Left hindlimb (tissue), 1 donor: ENCODE measurements at places on chromosomes 5 and 9.

- DNase-seq: no peak
Measured at GRCh38 chr5:139137697-139138096, 60.5 kb downstream of the SIL1 start.

DNA sequence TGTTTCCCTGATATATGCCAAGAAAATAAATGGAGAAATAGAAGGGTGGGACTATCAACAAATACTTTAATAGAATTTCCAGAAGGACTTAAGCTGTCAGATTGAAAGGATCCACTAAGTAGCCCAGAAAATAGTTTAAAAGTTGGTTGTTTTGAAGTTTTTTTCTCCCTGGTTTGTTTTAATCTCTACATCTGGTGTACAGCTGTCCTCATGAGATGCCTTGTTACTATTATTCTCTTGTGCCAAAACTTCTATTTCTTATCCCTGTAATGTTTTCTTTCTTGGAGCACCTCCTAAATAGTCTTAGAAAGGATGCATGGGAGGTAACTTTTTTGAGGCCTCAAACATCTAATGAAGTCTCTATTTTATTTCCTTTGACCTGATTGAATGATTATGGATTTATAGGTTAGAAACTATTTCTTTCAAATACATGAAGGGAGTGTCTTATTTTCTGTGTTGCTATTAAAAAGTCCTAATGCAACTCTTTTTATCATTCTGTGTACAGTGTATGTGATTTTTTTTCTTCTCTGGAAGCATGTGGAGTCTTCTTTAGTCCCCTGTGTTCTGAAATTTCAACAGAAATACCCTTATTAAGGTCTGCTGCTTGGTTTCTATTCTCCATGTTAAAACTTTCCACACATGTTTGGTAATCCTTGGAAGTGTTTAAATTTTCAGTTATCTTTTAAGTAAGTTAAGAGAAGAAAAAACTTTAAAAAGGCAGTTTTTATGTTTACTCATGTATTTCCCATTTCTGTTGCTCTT is 140.0 kb upstream of the CDKN2B start:
- DNase-seq: no peak

DNA sequence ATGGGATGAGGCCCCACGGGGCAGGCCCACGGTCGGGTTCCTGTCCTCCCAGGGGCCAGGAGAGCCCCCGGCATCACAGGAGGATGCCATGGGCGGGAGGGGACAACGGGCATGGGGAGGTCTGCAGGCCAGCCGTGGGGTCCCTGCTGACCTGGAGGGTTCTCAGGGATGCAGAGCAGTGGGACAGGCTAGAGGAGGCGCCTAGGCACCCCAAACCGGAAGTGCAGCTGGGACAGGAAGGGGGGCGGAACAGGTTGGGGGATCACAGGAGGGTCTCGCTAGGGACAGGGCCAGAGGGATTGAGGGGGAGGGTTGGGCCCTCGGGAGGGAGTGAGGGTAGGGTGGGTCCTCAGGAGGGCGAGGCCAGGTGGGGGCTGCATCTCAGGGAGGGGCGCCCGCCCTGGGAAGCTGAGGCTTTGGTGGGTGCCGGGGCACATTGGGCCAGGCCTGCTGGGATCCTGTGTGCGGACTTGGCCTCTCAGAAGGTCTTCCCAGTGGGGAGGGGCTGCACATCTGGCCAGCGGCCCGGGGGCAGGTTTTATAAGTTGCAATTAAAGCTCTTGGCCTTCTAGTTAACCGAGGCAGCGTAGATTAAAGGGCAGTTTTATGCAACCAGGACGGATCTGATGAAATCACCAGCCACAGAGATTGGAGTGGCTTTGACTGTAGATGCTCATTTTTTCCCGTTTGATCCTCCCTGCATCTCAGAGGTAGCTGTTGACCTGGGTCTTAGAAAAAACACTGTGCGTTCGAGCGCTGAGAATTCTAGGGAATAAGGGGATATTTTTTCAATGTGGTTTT is 20.1 kb downstream of the NKD2 start:
- no peak for DNase-seq

DNA sequence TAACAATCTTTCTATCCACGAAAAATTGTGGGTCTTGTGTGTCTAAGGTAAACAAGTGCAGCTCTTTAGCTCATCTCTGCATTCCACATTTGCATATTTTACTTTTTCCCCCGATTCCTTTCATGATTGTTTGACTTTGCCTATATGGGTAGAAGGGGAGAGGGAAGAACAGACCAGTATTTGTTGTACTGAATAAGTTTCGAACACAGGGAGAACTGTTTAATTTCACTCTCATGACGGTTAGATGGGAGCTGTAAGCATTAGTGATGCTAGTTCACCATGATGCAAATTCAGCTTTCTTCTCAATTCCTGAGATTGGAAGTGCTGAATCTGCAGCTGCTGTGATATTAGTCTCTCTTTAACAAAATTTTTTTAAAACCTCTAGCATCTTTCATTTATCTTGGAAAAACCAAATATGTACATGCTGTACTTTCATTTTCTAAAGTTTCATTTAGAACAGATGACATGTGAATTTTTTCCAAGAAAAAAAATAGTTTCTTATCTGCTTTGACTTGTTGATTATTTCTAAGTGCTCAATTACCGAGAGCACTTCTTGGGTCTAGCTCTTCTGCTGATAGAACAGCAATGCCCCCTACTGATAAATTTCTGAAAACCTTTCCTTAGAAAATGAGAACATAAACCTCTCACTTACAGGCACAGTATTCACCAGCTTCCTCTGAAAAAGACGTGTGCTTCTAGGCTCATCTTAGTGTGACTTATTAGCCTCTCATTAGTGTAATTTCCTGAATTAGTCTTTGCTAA is 149.5 kb downstream of the BAAT start:
- no peak for DNase-seq

- DNase-seq: no peak
Measured at GRCh38 chr9:20591223-20591622, 31.1 kb downstream of the MLLT3 start.

- DNase-seq: no peak
Measured at GRCh38 chr5:98804066-98804465, 30.6 kb downstream of the RGMB start.

GRCh38 chr5:26237489-26237888 is 800.9 kb downstream of the CDH9 start:
- no peak for DNase-seq

- DNase-seq: no peak
Measured at GRCh38 chr5:7329141-7329540, 66.8 kb upstream of the ADCY2 start.

- DNase-seq: no peak
Measured at GRCh38 chr9:79580055-79580454, 8.3 kb downstream of the TLE4 start.

DNA sequence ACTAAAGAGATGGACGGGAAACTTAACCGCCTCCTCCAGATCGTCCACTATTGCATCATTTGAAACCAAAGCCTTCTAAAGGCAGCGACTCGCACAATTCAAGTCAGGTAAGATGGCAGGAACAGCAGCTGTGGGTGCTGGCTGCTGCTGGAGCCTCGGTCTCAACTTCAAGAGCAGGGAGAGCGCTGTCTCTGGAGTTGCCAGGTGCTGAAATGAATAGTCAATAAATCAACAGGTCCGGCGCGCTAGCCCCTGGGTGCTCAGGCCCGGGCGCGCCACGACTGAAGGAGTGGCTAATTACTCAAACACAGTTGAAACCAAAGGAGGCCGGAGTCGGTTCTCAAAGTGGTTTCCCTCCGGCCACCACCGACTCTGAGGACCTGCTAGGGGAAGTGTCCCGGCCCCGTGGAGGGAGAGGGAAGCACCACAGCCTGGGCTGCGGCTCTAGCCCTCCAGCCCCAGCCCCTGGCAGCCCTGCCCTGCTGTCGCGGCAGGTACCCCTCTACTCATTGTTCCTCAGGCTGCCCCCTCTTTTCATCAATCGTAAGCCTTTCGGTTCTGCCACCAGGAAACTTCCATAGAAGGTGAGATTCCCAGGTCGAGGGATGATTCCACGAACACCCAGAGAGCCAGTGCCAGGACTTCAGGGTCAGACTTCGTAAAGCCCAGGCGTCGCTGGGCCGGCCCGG is 804 bp downstream of the TTC39B start:
- peak; percentile 57 for DNase-seq

DNA sequence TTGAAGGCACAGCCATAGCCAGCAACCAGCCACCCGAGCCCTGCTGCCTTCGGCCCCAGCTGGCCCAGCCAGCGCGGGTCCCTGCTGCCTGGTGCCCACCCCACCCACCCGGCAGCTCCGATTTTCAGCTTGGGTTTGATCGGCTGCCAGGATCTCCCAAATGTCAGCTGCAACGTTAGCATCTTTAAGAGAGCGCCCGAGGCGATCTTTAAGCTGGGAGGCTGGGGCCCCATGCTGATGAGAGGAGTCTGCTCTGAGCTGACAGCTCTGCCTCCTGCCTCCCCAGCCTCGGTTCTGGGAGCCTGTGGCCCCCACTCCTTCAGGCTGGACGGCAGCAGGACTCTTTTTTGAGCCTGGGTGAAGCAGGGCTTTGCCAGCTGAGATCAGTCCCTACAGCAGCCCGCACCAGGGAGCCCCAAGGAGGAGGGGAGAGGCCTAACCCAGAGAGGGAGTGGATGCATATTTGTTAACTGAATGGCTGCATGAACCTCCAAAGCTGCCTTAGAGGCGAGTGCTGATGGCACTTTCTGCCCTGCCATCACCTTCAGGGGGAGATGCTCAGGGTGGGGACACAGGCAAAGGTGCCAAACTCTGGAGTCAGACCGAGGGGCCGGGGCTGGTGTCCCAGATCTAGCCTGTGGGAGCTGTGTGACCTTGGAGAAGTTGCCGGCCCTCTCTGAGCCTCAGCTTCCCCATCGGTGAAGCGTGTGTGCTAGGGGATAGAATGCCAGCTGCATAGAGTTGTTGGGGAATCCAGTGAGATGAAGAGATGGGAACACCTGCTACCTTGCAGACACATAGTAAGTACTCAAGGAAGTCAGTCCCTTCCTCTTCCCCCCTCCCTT is 165.5 kb downstream of the C9orf50 start:
- DNase-seq: no peak

DNA sequence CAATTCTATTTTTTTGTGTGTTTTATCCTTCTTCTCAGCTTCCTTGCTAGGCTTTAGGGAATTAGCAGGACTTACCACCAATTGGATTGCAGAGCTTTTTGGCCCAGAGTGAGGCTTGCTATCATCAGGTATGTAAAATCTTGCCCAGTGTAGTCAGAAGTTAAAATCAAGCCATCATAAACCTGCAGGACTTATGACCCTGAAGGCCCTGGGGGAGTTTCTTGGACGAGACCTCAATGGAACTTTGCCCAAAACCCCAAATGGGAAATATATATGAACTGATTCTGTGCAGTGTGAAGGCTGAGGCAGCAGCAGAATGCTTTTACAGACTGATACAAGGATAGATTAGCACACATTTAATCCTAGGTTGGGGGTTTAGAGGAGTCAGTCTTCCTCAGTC is 287.0 kb downstream of the SH3GL2 start:
- DNase-seq: peak; percentile 55

DNA sequence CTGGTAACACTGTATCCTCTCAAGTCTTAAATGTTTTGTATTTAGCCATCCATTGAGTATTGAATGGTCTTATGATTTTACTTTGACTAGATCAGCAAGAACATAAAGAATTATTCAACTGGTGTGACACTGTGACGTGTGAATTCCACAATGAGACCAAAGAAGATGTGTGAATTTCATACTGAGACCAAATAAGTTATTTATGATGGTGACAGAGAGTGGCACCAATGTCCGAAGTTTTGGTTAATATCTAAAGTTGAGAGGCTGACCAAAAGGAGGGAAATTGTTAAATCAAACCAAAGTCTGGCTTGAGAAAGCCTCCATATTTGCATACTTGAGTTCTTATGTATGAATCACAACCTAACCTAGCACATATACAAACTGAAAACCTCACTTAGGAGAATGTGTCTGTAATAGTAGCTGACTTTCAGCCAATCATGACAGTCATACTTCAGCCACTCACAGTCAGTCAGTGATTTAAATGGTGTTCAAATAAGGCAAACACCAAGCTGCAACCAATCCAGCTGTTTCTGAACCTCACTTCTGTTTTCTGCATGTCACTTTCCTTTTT is 31.5 kb upstream of the FAM170A start:
- DNase-seq: no peak

DNA sequence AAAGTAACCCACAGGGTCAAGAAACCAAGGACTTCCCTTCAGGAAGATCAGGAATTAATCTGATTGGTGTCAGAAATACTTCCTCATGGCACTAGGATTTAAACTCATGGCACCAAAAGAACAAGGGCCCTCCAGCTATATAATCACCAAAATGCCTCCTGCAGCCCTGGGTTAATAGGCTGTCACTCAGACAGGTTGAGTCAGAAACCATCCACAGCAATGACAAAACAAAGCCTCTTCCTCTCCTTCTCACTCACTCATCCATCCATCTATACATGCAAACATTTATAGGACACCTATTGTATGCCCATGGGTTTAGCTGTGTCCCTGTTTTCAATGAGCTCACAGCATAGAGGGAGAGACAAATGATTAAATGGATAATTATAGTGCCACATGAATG is 62.5 kb upstream of the SPOCK1 start:
- DNase-seq: no peak

DNA sequence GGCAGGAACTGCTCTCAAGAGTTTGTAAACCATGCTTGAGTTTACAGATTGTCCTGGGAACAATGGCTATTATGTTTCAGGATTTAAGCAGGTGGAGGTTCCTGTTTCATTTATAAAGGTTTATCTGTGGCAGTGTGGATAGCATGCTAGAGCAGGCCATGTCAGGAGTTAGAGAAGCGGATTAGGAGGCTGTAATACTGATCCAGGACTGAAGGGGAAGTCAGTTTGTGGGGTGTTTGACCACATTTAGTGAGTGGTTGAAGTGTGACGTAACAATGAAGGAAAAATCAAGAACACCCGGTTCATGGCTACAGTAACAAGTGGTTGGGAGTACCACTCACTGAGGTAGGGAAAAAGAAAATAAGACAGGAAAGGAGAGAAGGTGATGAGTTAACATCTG is 299.0 kb downstream of the TLR4 start:
- DNase-seq: no peak

DNA sequence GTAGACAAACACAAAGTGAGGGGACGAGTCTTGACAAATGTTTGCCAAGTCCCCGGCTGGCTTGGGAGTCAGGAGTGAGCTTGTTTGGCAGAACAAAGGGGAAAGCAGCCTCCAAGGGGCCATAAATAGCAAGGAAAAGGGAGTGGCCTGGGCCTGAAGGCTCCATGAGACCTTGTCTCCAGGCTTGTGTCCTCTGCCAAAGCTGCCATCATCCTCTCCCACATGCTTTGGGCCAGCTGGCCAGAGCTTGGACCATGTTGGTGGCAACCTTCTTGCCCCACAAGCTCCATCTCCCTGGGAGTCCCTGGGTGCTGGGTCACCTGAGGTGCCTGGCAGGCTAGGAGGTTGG is 13.3 kb upstream of the PITX1 start:
- DNase-seq: no peak

DNA sequence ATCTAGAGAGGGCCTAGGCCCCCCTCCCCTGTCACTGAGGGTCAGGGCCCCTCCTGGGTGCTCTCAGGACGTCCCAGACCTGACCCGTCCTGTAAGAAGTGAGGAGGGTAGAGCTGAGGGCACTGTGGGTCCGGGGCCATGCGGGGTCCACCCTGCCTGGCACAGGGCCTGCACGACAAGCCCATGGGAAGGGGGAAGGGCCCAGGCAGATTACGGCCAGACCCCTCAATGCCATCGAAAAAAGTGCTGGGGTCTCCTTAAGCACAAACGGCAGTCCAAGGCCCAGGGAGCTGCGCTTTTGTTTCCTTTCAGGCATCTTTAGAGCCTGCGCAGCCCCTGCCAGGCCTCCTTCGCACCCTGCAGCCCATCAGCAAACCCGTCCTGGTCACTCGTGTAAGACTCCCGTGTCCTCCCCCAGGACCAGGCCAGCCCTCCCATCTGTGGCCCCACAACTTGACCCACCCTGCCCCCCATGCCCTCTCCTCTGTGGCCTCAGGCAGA is 4.4 kb upstream of the EXOC3 start:
- no peak for DNase-seq
